ENCODE measurements at places on chromosomes 5 and 9.
A peak's percentile ranks its signal among the peaks of the same experiment; 100 is the strongest.

GRCh38 chr5:113336975-113337374 lies 97.8 kb downstream of the TSSK1B start:
- peak; percentile 7 for DNase-seq

GRCh38 chr5:83516377-83516776 lies 44.8 kb downstream of the VCAN start:
- no peak for DNase-seq

DNA sequence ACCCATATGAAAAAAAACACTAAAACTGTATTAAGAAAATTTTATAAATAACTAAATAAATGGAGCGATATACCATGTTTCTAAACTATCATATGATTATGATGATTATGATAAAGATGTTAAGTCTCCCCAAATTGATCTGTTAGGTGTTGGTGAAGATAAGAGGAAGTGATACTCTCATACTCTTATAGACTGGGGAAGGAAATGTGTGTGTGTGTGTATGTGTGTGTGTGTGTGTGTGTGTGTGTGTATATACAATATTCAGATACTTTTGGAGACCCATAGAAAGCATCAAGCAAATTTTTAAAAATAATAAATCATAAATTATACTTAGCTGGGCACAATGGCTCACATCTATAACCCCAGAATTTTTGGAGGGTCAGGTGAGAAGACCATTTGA lies 62.9 kb downstream of the TMEM232 start:
- no peak for DNase-seq

DNA sequence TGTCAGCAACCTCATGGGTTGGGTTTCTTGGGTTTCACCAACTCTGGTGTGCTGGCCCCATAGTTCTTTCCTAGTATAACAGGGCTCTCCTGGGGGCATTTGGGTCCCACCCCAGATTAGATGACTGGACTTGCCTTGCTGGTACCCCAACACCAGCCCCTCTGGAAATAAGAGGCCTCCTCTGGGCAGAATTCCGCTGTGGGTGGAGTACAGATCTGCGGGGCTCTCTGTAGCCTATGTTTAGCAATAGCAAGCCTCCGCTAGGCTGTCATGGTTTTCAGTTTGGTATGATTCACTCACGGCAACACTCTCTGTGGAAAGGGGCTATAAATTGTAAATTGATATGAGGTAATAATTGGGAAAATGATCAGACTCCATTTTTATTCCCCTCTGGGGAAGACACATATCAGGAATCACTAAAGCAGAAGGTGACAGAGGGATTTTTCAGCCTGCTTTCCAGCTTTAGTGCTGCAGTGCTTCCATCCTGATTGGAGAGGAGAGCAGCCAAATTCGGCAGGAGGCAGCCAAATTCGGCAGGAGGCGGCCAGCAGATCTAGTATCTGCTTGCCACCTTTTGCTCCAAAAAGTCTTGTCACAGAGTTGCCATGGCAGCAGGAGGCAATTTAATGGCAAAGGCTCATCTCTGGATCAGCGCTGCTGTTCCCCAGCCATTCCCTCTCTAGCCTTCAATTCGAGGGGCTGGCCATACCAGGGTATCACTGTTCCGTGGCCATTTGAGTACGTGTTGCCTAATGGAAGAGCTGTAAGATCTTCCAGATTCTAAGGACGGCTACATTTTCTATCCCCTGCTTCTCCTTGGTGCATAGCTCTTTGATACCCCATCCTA lies 84.6 kb downstream of the SLC44A1 start:
- no peak for DNase-seq

- DNase-seq = no peak
These were observed 457.6 kb downstream of the PLK2 start for GRCh38 chr5:58002323-58002722.

GRCh38 chr9:20331095-20331685 lies 291.1 kb downstream of the MLLT3 start:
- DNase-seq = no peak

DNA sequence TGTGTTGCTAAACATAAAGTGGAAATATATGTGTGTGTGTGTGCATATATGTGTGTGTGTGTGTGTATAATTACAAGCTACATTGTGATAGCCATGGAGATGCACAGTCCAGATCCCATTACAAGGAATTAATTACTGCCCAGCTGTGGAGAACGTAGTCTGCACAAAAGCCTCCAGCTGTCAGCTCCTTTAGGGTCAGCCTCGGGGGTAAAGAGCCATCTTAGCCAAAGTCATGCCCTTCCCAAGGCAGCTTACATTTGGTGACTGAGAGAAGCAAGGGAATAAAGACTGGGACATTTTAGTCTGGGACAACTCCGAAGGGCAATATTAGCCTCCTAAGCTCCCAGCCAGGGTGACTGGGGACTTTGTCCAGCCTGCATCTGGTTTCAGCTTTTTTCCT lies 21.9 kb upstream of the FOCAD start:
- DNase-seq = no peak

DNA sequence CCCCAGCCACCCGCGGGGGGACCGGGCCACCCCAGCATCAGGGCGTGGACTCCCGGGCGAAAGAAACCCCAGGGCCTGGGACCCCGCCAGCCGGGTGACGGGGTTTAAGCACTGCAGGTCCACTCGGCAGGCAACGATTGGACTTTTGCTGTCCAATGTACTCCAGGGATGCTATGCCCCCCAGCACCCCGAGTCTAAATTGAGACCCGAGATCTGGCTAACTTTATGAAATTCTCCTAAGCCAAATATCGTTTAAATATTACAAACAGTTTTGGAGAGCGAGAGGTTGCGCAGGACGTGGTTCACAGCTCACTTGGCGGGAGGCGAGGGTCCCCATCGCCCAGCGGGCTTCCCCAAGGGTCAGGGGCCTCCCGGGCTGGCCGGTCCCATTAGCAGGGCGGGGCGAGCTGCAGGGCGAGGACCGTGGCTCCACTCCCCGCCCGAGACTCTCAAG lies 384 bp upstream of the MRPS2 start:
- DNase-seq = no peak

- no peak for DNase-seq
These were observed 73.6 kb downstream of the TLR4 start for GRCh38 chr9:117777823-117778222.

DNA sequence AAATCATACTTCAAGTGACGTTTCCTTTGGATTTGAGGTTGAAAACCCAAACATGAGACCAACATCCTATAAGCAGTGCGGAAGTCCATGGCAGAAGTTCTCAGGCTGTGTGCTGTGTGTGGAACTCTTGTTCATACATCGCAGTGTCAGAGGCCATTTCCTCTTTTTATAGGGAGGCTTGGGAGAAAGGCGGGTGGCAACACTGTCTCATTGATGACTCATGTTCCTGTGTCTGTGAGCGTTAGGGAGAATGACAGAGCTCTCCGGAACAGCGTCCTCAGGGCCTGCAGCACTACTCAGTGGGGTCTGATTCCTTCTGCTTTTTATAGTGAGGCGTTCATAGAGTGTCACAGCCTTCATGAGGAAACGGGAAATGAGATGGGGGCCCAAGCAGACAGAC lies 98.8 kb upstream of the BASP1 start:
- no peak for DNase-seq

GRCh38 chr9:28808042-28808441 lies 1234.8 kb upstream of the C9orf72 start:
- DNase-seq = no peak

DNA sequence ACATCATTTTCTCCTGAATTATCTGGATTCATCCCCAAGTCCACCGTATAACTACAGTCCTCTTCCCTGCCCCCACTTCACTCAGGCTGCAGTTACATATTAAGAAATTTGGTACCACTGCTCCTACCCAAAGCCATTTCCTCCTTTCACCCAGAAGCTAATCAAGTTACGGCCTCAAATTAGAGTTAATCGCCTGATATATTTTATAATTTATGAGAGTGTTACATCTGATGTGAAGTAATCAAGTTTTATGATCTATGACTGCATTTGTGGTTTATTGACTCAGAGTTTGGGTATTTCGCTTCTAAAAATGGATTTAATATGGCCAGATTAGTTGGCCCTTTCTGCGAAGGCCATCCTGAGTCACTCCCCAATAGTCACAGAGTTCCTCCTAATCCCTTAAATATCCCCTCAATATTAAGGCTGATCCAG lies 223.6 kb upstream of the KIF2A start:
- no peak for DNase-seq
